ENCODE measurements at places on chromosomes 2 and 18.

DNA sequence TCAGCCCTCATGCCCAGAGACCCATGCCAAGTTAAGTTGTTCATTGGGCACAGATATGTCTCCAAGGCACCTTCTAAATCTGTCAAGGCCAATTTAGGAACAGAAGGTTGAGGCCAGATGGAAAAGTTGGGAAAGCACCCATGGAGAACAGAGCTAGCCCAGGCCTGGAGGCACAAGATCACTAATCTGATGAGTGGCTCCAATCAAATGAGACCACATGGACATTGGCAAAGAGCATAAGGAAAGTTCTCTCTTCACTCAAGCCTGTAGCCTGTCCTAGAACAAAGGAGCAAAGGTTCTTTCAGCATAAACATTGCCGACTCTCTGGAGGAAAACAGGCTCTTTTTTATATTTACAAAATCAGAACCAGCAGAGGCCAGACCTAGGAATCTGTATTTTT is 154.8 kb downstream of the RNF152 start:
- DNase-seq: no peak

DNA sequence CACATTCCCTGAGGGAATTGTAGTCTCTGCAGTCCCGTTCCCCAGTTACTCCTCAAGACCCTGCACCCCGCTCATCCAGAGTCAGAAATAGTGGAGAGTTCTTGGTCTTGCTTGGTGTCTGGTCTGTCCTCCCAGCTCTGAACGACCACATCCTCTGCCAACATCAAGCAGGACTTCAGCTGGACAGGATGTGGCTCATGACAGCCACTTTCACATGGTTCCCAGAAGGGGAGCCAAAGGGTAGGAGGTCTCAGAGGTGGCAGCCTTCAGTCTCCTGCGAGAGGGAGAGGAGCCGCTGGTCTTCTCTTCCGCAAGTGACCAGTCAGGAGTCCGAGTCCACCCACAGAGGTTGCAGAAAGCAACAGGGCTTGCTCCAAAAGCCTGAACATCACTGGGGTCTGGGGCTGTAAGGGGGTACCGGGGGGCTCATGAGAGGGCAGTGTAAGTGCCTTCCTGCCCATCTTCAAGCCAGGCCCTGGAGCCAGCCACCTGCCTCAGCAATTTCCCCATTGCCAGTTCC is 29.8 kb downstream of the B3GNT7 start:
- DNase-seq: no peak

GRCh38 chr2:108571286-108571685 is 37.0 kb downstream of the LIMS1 start:
- DNase-seq: no peak

DNA sequence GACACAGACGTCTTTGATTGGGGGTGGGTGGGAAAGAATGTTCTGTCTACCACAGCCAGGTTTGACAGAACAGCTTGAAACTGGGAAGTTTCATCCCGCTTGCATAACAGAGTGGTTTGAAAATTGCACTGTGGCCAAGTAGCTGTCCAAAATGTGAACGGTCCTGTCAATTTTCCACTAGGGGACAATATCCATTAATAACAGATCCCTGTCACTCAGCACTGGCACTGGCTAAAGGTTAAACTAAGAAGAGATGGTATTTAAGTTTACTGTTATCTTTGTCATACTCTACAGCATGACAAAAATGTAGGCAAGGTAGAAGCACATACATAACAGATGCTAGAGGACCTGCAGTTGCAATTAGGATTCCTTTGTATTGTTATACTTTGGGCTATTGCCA is 55.6 kb upstream of the ACMSD start:
- no peak for DNase-seq

DNA sequence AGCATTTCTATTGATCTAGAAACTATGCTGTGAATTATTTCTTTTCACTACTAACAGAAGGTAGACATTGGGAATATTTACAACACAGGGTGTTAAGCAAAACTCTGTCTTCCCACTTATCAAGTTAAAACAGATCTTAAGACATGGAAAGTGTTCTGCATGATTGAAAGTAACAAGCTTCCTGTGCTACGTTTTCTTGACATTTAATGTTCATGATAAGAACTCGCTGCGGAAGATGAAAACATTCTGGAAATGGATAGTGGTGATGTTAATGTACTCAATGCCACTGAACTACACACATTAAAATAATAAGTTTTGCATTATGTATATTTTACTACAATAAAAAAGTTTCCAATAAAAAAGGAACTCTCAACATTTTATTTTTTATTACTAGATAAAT is 74.4 kb upstream of the SCN7A start:
- no peak for DNase-seq

- no peak for DNase-seq
These were observed 120.5 kb downstream of the CCBE1 start for GRCh38 chr18:59576541-59577385.

GRCh38 chr18:55402731-55403405 is 185.1 kb downstream of the TCF4 start:
- DNase-seq: no peak

DNA sequence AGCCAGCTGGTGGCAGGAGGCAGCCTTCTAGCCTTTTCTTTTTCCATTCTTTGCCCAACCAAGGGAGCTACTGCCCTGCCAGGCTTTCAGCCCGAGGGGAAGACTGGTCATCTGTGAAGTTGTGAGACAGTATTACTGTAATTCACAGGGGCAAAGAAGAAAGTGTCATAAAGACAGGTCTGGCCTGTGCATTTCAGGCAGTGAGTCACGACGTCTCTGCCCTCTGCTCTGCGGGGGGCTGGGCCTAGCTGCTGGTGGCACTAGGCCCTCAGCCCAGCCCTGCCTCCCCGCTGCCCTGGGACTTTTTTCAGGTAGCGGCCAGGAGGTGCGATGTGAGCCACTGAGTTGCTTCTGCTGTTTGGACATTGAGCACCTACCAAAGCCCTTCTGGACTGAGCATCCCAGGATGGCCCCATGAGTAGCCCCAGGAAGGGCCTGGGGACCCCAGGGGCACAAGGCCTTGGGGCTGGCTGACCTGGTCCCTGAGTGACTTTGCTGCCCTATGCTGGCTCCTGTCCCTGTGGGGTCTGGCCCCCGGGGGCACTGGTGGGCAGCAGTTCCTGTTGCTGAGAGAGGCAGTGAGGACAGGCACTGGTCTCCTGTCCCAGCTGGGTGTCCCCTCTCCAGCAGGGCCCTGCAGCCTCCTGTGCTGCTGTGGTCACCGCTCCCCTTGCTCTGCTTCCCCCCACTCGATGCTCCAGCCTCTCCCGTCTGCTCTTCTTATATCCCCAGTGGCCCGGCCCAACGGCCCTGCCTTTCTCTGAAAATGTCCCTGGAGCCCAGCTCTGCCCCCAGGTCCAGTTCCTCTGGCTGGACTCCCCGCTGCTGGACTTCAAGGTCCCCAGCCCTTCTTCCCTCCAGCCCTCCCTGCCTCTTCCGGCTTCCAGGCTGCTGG is 7.0 kb downstream of the INHBB start:
- DNase-seq: no peak

GRCh38 chr18:45526114-45526841 is 89.0 kb upstream of the SLC14A2 start:
- no peak for DNase-seq

DNA sequence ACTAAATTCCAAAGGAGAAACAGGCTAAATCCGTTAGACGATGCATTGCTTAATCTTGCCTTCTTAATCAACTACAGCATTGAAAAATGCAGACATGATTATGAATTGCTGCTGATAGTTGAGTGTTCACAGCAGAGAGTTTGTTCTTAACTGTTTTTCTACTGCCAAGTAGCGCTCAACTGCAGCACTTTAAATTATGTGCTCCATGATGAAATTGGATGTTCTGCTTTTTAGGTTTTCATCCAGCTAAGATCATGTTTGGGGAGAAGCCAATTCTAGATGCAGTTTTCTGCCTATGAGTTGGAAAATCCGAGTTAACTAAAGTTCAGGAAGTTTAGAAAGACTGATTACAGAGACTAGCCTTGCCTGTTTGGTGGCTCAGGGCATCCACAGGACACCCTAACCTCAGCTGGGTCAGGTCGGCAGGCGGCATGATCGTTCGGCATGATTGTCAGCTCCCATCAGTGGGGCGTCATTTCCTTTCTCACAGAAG is 119.4 kb upstream of the PIEZO2 start:
- DNase-seq: no peak

GRCh38 chr18:24757134-24757533 is 296.7 kb downstream of the HRH4 start:
- no peak for DNase-seq

DNA sequence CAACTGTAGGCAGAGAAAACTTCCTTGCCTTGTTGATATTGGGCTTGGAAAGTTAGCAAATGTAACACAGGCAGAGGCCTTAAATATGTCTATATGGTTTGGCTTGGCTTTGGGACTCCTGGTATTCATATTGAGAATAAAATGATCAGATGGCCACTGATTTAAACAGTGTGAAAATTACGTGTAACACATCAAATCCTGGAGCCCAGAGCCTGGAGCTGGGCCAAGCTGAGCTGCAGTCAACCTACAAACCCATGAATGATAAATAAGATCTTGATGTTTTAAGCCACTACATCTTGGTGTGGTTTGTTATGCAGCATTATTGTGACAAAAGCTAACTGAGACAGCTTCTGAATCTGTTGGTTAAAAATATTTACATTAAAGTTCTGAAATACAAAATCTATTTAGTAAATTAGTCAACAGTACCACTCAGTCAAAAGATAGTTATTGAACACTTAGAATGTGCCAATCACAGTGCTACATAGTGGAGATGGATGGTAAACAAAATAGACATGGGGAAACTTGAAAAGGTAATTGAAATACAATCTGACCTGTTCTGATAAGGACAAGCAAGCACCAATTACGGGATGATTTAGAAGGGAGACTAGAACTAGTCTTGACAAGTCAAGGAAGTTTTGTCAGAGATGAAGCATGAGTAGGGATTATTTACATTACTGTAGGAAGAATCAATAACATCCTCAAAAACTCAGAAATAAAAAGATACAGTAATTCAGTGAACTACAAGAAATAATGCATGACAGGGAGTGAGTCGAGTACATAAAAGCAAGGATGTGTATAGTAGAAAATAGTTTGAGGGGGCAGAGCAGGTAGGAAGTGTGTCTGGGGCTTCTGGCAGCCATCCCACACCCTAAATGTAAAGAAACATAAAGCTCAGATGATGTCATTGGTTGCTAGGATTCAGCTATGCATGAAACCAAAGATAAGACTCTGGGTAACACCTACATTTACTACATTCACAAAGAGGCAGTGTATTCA is 157.7 kb downstream of the HNMT start:
- no peak for DNase-seq

GRCh38 chr2:217125014-217125413 is 265.1 kb upstream of the TNP1 start:
- DNase-seq: no peak

DNA sequence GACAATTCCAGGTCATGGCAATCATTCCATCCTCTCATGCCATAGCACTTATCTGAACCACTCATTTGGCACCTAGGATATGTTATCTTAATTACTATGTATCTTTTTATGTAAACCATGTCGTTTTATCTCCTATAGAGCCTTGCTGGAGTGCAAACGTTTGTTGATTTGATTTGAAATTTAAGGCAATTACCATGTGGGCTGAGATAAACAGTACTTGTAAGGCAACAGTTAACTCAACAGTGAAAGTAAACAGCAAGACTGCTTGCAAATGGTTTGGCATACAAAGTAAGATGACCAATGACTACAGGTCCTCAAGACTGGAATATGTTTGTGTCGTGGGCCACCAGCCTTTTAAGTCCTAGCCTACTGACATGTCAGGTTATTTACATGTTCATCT is 133.7 kb upstream of the ZFP36L2 start:
- no peak for DNase-seq

DNA sequence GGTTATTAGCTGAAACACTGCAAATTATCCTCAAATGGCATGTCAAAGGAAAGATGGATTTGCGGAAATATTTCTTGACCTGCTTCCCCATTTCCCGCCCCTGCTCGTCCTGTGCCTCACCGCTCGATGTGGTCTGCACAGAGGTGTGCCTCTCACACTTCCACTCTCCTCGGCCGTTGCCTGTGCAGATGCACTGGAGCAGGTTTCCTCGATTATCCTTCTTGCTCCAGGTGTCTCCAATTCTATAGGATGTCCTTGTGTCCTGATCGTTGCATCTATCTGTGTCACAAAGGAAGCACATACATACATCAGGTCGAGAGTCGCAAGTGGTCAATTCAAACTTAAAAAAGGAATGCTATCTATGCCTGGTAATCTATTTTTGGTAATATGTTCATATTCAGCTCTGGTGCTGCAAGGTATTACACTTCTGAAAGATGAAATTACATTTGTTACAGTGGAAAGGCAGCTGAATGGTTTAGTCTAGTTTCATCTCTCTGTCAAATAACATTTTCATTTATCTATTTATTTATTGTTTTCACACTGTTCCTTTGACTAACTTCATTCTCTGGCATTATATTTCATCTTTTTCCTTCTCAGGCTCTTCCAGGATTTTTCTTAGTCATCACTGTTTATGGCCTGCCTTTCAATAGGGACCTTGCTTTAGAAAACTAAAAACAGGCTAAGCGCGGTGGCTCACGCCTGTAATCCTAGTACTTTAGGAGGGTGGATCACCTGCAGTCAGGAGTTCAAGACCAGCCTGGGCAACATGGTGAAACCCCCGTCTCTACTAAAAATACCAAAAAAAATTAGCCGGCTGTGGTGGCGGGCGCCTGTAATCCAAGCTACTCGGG is 7.6 kb downstream of the FN1 start:
- no peak for DNase-seq

- no peak for DNase-seq
These were observed 467.1 kb downstream of the SUCLG1 start for GRCh38 chr2:83991992-83992391.

- DNase-seq: no peak
These were observed 1.6 kb downstream of the INHBB start for GRCh38 chr2:120347396-120348060.

GRCh38 chr2:155961641-155962040 is 370.9 kb downstream of the NR4A2 start:
- DNase-seq: no peak

DNA sequence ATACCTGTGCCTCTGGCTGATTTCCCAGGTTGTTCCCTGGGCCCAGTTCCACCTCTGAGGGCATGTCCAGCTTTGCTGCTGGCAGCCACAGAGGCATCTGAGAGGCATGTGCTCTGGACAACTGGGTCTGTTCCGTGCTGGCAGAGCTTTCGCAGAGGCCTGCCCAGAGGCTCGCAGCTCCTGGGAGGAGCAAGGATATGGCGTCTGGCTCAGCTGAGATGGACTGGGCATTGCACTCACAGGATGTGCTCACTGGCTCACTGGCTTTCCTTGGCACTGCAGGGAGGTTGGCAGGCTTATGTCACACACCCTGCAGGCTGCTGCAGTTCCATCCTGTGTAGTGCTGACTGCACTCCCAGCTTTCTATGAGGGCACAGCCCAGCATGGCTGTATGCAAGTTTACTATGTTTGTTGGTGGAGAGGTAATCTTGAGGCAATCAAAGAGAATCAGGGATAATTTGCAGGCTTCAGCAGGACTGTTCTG is 172.3 kb downstream of the PRKCE start:
- no peak for DNase-seq
